ENCODE measurements at places on chromosomes 12 and 14.

GRCh38 chr12:45477526-45477925 lies 252.0 kb upstream of the ARID2 start:
- no peak for DNase-seq

- no peak for DNase-seq
These were observed 4.1 kb downstream of the MAP1LC3B2 start for GRCh38 chr12:116563262-116563661.

DNA sequence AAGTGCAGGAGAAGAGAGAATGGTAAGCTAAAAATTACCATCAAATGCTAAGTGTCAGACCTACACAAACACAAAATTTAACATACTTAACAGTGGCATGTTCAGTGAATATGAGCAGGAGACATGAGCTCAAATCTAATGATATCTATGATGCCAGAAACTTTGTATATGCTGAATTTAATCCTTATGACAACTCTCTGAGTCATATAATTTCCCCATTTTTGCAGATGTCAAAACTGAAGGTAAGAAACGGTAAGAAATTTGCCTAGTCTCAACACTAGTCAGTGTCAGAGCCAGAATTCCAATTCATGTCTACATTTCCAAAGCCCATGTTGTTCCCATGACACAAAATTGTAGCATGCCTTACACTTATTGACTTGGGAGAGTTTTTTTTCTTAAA lies 375.8 kb downstream of the APAF1 start:
- DNase-seq: no peak

DNA sequence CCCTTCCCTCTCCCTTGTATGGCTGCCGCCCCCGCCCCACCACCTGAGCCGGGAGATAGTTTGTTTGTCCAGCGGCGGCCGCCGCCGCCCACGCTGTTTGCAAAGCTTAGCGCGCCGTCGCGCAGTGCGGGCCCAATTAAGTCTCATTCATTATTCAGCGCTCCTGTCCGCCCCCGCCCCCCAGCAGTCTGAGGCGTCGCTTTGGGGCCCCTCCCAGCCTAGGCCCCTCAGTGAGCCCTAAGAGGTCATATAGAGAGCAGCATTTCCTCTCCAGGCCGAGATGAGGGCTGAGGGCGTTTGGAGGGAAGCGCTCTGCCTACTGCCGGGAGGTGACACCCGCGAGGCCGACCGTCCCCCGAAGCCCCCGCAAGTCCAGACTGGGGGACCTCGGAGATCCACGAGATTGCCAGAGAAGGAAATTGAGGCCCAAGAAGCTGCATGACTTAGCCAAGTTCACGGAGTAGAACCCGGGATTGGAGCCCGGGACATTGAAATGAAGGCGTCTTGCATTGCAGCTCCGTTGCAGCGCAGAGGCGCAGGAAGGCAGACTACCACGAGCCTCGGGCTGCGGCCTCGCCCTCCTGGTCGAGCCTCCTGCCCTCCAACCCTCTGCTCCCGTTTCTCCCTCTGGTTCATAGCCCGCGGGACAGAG lies at the start of gene DNAJC22:
DNAJC22 (plus strand) TSS at position 230 of the 652 bp plus-strand sequence. CDS start 1,985 bp downstream, outside the sequence.
- DNase-seq: no peak

DNA sequence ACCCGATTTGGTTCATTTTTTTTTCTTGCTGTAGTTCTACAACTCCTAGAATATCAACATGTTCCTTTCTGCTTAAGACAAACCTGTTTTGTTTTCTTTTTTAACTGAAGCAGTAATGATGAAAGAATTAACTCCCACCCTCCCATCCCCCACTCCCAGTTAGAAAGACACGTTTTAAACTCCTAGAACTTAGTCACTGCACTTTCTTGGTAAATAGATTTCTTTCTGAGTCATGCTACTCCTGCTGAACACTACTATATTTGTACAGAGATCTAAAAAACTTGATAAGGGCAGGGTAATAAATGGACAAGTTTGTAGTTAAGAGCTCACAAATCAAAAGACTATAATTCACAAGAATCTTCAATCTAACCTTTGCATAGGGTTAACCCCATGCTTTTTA lies 118.9 kb upstream of the PTPRB start:
- DNase-seq: no peak

DNA sequence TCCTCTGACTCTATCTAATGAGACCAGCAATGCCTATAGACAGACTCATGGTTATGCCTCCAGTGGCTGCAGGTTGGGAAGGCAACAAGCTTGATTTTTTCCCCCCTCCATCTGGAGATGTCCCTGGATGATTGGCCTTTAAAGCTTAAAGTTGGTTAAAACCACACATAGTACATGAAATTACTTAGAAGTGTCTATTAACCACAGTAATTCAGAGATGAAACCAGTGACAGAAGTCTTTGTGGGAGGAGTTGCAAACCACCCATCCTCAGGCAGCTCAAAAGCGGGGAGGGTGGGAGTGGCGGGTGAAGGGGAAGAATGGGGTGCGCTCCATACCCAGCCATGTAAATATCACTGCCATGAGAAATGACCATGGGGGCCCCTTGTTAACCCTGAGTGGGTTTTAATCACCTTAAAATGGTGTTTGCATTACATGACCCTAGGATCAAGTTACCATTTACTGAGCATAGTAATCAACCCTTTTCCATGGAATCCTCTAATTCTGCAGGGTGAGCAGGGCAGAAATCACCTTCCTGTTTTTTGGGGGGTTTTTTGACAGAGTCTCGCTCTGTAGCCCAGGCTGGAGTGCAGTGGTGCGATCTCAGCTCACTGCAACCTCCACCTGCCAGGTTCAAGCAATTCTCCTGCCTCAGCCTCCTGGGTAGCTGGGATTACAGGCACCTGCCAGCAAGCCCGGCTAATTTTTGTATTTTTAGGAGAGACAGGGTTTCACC lies 133.5 kb downstream of the FOXN3 start:
- no peak for DNase-seq

DNA sequence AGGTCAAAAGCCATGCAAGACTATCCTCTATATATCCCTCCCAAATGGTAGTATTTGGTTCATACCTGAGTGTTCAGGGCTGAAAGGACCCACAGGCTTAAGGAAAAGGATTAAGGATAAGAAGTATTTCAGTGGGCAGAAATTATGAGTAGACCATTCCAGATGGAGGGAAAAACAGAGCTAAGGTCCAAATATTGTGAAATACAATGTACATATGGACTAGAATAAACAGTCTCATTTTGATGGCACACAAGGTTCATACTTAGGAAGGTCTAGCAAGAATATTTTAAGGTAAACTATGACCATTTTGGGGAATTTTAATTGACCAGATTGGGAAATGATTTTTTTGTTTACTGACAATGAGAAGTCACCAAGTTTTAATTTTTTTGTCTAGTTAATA lies 124.6 kb downstream of the PRKD1 start:
- no peak for DNase-seq

DNA sequence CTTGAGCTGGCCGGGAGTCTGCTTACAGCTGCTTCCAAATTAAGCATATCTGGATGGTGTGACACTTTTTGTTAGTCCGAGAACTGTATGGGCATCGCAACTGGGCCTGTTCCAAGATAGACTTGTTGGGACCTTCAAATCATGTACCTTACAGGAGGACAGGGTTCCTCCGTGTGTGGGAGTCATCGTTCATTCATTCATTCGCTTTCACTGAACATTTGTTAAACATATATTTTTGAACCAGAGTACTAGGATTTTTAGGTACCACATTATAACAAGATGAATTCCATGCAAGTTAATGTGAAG lies 387 bp upstream of the IPO8 start:
- DNase-seq: no peak

GRCh38 chr14:82755923-82756322 lies 1222.3 kb upstream of the SEL1L start:
- DNase-seq: no peak

- DNase-seq: no peak
These were observed 2.7 kb upstream of the ADIPOR2 start for GRCh38 chr12:1688086-1688710.

- DNase-seq: no peak
These were observed 100.4 kb upstream of the PPFIA2 start for GRCh38 chr12:81859521-81859920.

- no peak for DNase-seq
These were observed 22.6 kb downstream of the PRKCH start for GRCh38 chr14:61343991-61344405.

DNA sequence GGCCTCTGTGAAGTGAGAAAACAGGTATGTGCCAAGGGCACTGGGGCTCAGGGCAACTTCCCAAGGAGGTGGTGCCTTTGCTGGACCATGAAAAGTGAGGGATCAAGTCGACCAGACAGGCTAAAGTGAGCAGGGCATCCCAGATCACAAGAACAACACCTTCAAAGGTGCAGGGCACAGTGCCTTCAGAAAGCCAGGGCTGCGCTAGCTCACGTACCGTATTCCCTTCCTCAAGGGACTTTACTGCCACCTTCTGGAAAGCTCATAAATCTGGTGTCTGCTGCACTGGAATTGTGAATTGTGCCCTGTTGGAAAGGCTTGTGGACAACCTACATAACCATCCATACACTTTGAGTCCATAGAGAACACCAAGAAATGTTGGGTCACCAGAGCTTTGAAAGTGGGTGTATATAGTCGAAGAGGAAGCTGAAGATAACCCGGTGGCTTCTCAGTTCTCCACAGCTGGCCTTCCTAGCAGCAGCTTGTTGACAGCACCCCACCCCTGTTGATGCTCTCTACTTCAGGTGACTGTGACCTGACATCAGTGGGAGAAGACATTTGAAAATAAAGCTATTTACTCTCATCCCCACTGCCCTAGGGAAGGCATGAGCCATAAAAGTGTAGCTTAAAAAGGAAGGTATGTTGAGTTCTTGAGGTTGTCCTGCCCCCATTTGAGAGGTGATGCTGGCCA lies 24.5 kb downstream of the FIGNL2 start:
- DNase-seq: no peak

GRCh38 chr12:92506460-92506859 lies 196.3 kb upstream of the PLEKHG7 start:
- no peak for DNase-seq

DNA sequence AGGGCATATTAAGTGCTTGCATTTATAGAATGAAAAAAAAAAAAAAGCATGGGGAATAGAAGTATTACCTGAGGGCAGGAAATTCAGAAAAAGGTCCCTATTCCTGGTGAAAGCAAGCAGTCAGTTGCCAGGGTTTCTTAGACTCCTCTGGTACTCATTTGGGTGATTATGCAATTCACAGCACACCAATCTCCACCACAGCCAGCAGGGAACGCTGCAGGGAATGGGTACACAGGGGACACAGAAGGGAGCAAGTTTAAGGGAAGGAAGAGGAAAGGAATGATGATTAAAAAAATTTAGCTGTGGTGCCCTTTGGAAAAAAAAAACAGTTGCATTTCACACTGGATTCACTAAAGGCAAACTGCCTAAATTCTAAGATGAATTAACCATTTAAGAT lies 14.2 kb downstream of the BLTP3B start:
- DNase-seq: no peak

- no peak for DNase-seq
These were observed 3.3 kb downstream of the ERP27 start for GRCh38 chr12:14935031-14935430.

GRCh38 chr12:8950221-8950527 lies 729 bp upstream of the M6PR start:
- DNase-seq: no peak

- DNase-seq: no peak
These were observed 42.9 kb downstream of the WDR89 start for GRCh38 chr14:63598807-63599206.

DNA sequence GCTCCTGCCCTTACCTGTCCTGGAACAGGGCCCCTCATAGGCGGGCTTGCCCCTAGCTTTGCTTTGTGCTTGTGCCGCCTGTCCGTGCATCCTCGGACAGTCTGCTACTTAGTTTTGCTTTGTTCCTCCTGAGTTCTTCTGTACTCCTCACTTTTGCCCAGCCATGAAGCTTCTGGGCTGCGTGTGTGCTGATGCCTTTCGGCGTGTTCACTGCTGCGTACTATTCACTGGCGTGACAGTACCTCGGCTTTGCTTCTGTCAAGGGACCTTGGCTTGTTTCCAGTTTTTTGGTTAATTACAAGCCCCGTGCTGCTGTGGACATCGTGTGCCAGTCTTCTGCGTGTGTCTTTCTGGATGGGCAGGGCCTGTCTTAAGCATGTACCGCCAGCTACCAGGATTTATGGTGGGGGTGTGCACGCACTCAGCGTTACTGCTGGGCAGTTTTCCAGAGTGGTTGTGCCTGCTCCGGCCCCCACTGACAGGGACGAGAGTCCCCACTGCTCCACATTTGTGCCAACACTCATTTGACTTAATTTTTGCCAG lies 2.5 kb downstream of the PACS2 start:
- no peak for DNase-seq

- no peak for DNase-seq
These were observed 36.2 kb upstream of the SGPP1 start for GRCh38 chr14:63764103-63764502.

- no peak for DNase-seq
These were observed 37.9 kb downstream of the WDR89 start for GRCh38 chr14:63603749-63604277.

Data from activated T-cell treated with anti-CD3 and anti-CD28 coated beads for 4 hours (primary cell).